Kidney (tissue), 22 donors: ENCODE measurements at places on chromosomes 12 and 14.

GRCh38 chr14:35042632-35043031 is 3.4 kb upstream of the FAM177A1 start:
- DNase-seq = no peak

- no peak for DNase-seq
These were observed 8.0 kb downstream of the DTX1 start for GRCh38 chr12:113064395-113065125.

- no peak for DNase-seq
These were observed 113.3 kb downstream of the PRKD1 start for GRCh38 chr14:29814156-29815015.

DNA sequence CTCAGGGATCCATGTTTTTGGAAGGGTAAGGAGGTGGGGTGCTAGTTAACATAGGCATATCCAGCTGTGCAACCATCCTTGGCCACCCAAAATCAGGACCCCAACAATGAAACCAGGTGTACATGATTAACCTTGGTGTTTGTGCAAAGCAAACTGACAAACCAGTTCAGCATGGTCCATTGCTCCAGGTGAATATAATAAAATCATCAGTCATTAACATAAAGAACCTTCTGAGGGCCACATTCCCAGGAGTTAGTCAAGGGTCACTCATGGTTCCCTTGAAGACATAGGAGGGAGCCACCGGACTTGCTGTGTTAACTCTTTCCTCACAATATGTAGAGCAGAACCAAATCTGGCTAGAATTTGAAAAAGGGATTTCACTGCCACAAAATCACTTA is 17.8 kb downstream of the SLC38A2 start:
- DNase-seq = no peak

- peak; percentile 56 for DNase-seq
These were observed 3.0 kb downstream of the ETV6 start for GRCh38 chr12:11652351-11653040.

DNA sequence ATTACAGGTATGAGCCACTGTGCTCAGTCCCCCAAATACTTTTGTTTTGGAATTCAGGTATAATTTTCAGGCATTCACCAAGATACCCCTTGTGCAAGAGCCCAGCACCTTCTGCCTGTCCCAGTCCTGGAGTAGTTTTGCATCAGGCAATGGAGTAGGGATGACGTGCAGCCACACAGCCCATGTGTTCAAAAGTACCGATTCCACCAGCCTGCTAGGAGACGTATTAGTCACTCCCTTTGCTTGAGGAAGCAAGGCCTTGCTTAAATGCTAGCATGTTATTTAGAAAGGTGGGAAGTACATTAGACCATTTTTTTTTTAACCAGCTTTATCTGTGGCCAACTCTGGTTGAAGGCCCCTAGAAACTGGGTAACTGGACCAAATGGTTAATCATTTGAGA is 15.0 kb upstream of the GALNT16 start:
- no peak for DNase-seq

- DNase-seq = peak; percentile 71
These were observed 92.7 kb downstream of the NCOR2 start for GRCh38 chr12:124474709-124475108.

DNA sequence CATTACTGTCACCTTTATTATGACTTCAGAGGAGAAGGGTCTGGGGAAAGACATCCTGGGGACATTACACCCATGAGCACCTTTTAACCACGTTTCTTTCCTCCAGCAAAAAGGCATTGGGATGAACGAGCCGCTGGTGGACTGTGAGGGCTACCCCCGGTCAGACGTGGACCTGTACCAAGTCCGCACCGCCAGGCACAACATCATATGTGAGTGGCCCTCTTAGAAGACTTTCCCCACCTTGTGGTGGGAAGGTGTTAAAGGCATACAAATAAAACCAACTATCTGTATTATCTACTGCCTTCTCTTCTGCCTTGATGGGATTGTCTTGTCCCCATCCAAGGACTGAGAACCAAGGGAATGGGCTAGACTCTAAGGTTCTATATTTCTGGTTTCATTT is 6.0 kb downstream of the PSMD9 start:
- peak; percentile 63 for DNase-seq

DNA sequence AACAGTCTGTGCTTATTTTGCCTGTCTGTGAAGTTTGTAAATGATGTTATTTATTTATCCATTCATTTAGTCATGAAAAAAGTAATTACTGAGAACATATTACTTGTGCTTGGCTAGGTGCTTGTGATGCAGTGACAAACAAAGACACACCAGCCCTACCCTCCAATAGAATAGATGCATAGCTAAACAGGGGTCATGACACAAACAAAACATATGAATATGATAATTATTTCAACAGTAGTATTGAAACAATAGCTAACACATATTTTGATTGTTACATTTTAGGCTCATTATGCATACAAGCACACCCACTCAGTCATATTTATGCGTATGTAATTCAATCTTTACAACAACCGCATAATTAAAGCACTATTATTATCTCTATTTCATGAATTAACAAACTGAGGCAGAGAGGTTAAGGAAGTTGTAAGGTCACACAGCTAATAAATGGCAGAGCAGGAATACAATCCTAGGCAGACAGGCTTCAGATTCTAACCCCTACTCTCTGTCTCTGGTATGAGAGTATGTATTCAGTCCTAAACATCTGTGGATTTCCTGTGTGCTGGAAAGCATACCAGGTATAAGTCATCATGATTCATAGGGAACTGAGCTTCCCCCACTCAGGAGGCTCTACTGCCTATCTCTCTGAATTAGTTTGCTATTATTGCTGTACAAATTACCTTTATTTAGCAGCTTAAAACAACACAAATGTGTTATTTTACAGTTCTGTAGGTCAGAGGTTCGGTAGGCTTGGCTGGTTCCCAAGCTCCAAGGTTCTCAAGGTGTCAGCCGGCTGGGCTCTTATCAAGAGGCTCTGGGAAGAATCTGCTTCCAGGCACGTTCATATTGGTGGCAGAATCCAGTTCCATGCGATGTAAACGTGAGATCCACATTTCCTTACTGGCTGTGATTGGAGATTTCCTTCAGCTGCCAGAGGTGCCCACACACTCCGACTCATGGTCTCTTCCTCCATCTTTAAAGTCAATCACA is 509.4 kb downstream of the GALC start:
- no peak for DNase-seq

GRCh38 chr14:31038521-31039166 is 12.5 kb upstream of the STRN3 start:
- DNase-seq = no peak

- no peak for DNase-seq
These were observed 18.3 kb downstream of the SLC48A1 start for GRCh38 chr12:47791351-47791746.

GRCh38 chr12:98656289-98657101 is 11.4 kb downstream of the APAF1 start:
- no peak for DNase-seq

DNA sequence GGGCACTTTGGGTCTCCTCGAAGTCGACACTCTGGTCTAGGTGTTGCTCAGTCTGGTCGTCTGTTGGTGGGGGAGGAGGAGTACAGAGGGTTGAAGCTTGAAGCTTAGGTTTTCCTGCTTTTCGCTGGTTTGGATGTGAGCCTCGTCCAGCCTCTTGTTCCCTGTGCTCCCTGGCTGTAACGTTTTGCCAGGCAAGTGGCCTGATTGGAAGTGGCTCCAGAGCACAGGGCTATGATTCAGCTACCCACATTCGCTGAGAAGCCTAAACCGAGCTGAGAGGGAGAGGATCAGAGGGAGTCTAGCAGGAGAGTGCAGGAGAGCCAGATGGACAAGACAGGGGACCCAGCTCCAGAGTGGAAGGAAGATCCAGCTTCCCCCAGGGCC is 6.1 kb downstream of the HOXC10 start:
- peak; percentile 82 for DNase-seq

- DNase-seq = peak; percentile 71
These were observed 900 bp downstream of the AMN start for GRCh38 chr14:102923201-102923924.

DNA sequence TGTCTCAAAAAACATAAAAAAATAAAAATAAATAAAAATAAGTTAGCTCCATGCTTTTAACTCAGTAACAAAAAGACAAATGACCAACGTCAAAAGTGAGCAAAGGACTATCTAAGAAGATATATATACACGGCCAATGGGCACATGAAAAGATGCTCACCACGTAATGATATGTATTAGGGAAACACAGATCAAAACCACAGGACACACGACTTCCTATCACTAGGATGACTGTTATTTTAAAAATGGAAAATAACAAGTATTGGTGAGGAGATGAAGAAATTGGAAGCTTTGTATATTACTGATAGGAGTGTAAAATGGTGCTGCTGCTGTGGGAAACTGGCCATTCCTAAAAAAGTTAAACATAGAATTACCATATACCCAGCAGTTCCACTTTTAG is 20.2 kb upstream of the P2RX7 start:
- DNase-seq = no peak

- DNase-seq = no peak
These were observed 958.9 kb downstream of the LRFN5 start for GRCh38 chr14:42565556-42565955.

- no peak for DNase-seq
These were observed 45.6 kb downstream of the FNTB start for GRCh38 chr14:65032319-65032718.

DNA sequence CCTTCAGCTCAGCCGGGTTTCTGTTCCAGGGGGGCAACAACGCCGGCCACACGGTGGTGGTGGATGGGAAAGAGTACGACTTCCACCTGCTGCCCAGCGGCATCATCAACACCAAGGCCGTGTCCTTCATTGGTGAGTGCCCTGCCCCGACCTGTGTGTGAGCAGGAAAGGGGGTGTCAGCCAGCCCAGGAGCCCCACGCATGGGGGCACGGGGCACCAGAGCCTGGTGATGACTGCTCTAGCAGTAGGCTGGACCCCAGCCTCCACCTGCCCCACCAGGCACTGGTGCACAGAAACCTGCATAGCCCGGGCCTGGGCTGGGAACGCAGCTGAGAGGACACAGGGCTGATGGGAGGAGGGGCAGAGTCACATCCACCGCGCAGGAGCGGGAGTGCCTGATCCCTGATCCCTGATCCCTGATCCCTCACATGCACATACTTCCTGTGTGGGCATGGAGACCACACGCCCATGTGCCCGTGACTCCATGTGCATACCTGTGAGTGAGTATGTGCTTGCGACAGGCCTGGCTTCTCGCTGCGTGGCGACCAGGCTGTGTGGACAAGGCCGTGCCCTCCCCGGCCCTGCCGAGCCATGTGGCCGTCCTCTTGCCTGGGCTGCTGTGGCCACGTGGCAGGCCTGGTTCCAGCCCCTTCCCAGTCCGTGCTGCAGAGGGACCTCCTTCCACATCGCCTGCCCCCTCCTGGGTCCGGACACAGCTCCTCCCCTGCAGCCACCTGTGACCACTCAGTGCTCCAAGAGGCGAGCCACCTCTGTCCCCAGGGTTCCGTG is 11.2 kb downstream of the ADSS1 start:
- DNase-seq = peak; percentile 32

- no peak for DNase-seq
These were observed 52.8 kb downstream of the ATP2B1 start for GRCh38 chr12:89655841-89656240.

GRCh38 chr14:24721775-24722174 is 87.8 kb upstream of the GZMB start:
- DNase-seq = no peak

- no peak for DNase-seq
These were observed 628 bp downstream of the MEG3 start for GRCh38 chr14:100826391-100827100.

GRCh38 chr14:81401420-81402122 is 1.4 kb upstream of the STON2 start:
- no peak for DNase-seq

DNA sequence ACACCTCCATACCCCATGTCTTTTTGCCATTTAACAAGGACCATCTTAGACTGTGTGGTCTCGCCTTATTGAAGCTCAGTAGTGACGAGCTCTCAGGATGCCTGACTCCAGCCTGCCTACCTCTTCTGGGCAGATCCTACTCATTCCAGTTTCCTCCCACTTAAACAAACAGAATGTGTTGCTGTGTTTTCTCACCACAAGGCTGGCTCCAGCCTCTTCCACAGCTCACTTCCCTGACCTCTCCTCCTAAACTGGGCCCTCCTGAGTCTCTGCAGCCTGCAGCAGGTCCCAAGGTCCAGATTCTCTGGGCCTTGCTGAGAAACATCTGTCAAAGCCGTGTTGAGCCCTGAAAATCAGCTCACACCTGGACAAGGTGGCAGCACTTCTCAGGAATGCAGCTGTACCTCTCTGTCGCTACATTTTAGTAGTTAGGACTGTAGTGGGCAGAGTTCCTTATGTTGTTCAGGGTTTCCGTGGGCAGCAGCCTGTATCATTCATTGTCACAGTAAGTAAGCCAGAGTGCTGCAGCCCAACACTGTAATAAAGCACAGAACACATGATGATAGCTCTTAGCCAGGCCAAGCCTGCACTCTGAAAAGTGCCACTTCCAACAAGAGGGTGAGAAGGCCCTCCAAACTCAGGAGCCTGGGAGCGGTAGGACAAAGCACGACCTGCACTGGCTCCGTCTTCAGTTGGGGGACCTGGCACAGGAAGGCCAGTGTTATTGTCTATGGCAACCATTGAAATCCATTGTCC is 68.5 kb downstream of the NKX2-1 start:
- peak; percentile 31 for DNase-seq

DNA sequence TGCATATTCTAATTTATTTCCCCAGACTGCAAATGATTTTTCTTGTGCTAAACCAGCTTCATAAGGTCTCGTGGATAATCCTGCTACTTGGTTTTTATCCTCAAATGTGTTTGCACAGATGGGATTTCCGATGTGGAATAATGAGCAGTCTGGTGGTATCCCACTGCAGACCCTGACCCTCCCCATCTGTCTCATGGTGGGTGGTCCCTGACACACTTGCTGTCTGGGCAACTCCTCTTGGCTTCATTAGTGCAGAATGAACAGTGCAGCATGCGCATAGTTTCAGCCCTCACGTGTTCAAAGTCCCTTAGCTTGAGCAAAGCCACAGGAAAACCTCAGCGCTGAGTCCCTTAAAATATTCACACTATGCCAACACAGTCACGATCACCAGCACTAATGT is 996.5 kb downstream of the AACS start:
- DNase-seq = no peak

GRCh38 chr14:89085737-89086382 is 261.4 kb downstream of the TTC8 start:
- DNase-seq = no peak

DNA sequence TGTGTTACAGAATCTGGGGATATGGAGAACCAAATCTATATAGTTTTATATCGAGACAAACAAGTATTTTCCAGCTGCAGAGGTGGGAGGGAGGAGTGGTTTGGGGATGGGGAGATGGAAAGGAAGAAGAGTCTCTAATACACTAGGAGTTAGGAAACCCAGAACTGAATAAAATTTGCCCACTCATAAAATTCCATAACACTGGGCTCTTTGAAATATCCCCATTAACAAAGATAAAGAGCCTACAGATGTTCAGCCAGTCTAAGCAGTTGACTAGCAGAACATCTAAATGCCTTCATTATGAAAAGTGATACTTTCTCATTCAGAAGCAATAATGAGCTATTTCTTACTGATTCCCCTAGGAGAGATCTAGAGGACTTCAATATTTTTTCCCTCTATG is 151.7 kb upstream of the GZMB start:
- no peak for DNase-seq

- no peak for DNase-seq
These were observed 194.6 kb downstream of the PAX9 start for GRCh38 chr14:36856095-36856878.
